ENCODE measurements at places on chromosomes 16 and 17. TPM values are rescaled to one million over a fixed set of nuclear protein-coding genes. Genes with fewer than 3 reads are reported as not detected.
A peak's percentile ranks its signal among the peaks of the same experiment; 100 is the strongest.

DNA sequence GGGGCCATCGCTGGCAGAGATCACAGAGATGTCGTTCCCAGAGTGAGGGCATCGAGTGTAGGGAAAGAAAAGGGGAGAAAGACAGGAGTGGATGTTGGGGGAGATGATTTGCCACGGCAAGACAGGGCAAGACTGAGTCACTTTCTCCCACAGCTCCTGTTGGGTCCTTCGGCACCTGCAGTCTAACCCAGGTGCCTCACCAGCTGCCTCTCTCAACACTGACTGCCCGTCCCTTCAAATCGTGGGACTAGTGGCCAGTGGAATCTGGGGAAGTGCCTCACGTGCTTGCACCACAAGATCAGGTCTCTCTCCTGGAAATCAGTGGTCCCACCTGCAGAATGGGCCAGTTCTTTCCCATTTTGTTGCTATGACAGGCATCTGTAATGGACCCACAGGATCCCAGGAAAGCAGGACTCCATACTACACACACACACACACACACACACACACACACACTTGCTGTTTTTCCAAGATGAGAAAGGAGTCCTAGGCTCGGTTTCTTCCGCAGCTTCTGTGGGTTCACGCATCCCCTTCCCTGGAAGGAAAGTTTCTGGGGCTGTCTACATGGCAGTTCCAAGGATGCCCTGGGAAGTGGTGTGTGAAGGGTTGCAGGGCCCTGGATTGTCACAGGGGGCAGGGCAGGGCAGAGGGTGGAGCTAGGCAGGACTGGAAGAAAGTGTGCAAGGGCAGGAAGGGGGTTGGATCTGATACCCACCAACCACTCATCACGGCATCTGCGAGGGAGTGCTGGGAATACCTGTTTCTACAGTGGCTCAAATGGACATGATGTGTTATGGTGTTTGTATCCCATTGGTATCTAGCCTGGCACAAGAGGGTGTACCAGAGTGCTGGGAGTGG, 10.2 kb upstream of the CBX8 start:
- DNase-seq = no peak
- no peak overlapping the region for H3K27ac ChIP-seq
- no peak overlapping the region for H3K4me3 ChIP-seq
- H3K27me3 ChIP-seq = peaks cover 89% of the 10 kb centered on the region
- no peaks in the 10 kb centered on the region for H3K36me3 ChIP-seq

- DNase-seq = peak; percentile 19
- no peak overlapping the region for H3K4me3 ChIP-seq
- H3K36me3 ChIP-seq = peaks cover 68% of the 10 kb centered on the region
- H3K27ac ChIP-seq = no peak overlapping the region
Measured at GRCh38 chr16:58556678-58557077, 41.4 kb downstream of the SETD6 start.

ATAD5 gene
- 1.1 TPM for total RNA-seq

SPN gene
- not detected for total RNA-seq

HYDIN gene
- total RNA-seq = not detected

CSH2 gene
- total RNA-seq = not detected
